GM13976 (cell line): ENCODE measurements at places on chromosomes 16 and 17.

GRCh38 chr17:39094607-39095308, 56.7 kb downstream of the PLXDC1 start:
- DNase-seq, result no peak

DNA sequence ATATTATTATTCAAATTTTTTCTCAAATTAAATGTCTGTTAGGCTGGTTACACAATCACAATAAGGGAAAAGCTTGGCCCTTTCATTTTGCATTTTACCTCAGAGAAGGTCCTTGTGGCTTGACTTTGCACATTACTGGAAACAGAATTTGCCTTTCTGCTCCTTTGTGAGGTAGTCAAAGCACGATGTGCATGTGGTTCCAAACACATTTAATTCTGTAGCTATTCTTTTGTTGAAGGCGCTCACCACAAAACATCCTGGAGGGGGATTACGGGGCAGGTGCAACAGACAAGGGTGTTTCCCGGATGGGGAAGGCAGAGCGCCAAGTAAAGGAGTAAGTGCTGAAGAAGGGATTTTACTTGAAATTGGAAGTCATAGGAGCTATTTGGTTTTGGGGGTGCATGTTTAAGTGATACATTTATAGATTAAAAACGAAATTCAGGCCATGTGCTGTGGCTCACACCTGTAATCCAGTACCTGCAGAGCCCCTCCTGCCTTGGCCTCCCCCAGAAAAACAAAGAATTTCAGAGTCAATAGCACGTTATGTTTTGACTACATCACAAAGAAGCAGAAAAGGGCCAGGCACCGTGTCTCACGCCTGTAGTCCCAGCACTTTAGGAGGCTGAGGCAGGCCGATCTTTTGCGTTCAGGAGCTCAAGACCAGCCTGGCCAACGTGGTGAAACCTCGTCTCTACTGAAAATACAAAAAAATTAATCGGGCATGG, 31.2 kb upstream of the TENT4B start:
- peak; percentile 47 for DNase-seq

- no peak for DNase-seq
Observed at GRCh38 chr16:73093146-73094144, 45.5 kb upstream of the ZFHX3 start.

DNA sequence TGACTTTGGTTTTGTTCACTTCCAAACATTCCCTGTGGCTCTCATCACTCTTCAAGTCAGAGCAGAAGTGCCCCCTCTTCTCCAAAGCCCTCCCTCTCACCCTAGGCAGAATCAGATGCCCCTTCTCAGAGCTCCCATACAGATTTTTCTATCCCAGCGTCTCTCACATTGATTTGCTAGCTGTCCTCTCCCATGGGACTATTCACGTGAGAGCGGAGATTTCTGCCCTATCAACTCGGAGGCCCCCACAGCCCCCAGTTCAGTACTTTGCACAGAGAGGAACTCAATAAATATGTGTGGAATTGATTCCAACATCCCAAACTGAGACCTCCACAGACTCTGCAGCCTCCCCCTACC, 182.6 kb downstream of the C16orf78 start:
- no peak for DNase-seq
